ENCODE measurements at places on chromosomes 1 and 21.

- no peak for DNase-seq
Measured at GRCh38 chr21:45818904-45819285, 162.7 kb upstream of the COL6A1 start.

- DNase-seq: no peak
Measured at GRCh38 chr1:85195703-85196102, 5.1 kb downstream of the SYDE2 start.

DNA sequence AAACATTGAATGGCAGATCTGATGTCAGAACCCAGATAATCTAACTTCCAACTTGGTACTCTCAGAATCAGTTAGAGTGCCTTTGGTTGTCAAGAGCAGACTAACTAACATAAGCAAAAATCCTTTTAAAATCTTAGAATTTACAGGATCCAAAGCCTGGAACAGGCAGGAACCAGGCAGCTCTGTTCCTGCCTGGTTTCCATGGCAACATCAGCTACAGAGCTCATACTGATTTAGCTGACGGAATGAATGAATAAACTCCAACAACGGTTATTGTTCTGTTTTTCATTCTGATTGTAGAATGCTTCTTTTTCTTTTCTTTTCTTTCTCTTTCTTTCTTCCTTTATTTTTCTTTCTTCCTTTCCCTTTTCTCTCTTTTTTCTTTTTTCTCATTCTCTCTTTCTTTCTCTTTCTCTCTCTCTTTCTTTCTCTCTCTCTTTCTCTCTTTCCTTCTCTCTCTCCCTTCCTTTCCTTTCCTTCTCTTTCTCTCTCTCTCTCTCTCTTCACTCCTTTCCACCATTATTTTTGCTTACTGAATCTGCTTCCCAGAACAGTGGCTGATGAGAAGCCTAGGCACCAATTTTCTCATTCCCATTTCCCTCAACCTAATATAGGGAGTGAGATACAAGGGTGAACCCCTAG lies 121.6 kb downstream of the RGS7 start:
- no peak for DNase-seq

DNA sequence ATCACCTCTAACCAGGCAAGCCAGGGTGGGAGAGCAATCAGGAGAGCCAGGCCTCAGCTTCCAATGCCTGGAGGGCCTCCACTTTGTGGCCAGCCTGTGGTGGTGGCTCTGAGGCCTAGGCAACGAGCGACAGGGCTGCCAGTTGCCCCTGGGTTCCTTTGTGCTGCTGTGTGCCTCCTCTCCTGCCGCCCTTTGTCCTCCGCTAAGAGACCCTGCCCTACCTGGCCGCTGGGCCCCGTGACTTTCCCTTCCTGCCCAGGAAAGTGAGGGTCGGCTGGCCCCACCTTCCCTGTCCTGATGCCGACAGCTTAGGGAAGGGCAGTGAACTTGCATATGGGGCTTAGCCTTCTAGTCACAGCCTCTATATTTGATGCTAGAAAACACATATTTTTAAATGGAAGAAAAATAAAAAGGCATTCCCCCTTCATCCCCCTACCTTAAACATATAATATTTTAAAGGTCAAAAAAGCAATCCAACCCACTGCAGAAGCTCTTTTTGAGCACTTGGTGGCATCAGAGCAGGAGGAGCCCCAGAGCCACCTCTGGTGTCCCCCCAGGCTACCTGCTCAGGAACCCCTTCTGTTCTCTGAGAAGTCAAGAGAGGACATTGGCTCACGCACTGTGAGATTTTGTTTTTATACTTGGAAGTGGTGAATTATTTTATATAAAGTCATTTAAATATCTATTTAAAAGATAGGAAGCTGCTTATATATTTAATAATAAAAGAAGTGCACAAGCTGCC lies 19.8 kb downstream of the CSF1 start:
- no peak for DNase-seq

DNA sequence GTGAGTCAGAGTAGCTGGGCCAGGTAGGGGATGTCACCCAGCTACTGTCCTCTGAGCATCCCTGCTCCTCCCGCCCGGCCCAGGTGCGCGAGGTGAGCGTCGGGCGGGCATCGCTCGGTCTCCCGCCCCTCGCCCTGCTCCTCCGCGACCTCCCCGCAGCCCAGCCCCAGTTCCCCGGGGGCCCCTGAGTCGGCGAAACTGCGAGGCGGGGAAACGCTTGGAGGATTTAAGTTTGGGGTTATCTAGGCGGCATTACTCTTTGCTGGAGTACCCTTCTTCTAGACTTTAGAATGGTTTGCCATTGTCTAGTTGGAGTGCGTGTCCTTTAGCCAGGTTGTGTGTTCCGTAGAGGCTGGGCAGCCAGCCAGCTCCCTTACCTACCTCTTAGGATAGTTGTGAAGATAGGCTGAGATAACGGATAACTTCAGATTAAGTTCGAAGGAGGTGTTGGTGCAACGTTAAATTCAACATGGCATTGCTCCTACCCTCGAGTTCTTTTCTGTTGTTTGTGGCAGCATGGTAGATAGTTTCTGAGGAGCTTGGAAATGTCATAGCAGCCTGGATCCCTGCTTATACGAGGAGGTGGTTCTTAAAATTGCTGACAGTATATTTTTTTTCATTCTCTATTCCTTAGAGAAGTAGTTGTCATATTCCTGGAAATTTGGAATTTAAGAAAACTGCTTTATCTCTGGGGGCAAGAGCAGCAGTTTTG lies 697 bp downstream of the AGO3 start:
- no peak for DNase-seq

- DNase-seq: no peak
Measured at GRCh38 chr1:115307661-115308060, 30.4 kb downstream of the NGF start.

DNA sequence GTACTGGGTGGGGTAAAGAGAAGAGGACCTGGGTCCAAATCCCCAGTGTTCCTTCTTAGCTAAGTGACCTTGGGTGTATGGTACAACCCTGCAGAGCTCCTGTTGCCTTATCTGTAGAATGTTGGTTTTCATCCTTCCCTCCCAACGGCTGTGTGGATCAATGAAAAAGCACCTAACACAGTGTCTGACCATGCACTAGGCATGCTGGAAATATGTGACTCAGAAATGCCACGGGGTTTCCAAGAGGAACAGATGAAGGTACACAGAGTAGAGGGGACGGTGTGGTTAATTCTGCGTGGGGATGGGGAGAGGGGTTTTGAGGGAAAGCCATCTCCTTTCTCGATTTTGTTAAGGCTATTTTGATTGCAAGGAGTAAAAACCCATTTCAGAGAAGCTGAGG lies 8.6 kb downstream of the NIPAL3 start:
- no peak for DNase-seq

GRCh38 chr1:8740034-8740449 lies 77.4 kb downstream of the RERE start:
- DNase-seq: no peak

GRCh38 chr1:9615316-9616063 lies 26.8 kb downstream of the TMEM201 start:
- DNase-seq: peak; percentile 62

DNA sequence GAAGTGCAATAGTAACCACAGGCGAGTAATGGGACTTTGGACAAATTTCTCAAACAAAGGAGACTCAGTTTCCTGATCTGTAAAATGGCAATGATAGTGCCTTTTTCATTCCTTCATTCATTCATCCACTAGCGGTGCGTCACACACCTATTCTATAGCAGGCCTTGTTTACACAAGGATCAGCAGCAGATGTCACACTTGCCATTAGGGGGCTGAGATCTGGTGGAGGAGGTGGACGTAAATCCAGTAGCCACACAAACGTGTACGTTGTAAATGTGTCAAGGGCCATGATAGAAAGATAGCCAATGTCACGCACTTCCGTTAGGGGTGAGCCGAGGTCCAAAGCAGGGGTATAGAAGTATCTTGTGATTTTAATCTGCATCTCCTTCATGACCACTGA lies 34.2 kb downstream of the SERINC2 start:
- DNase-seq: peak; percentile 55

DNA sequence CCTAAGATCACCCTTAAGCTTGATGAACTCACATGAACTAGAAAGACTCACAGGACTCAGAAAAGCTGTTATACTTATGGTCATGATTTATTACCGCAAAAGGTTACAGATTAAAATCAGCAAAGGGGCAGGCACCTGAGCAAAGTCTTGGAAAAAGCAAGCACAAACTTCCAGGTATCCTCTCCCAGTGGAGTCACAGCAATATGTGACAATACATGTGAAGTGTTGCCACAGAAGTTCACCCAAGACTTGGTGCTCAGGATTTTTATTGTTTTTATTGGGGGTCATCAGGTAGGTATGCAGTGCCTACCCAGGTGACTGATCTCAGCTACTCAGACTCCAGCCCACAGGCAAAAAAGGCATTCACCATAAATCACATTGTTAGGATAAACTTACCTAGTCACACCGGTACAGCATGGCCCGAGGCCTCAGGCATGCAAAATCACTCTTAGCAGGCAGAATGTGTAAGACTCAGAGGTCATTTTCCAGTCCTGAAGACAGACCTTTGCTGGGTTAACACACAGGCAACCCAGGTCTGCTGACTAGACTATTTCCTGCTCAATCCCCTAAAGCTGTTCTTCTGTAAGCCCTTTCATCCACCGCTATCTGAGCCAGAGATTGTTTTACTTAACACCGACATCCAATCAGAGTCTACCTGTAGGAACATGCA lies 55.6 kb downstream of the SSX2IP start:
- DNase-seq: no peak

GRCh38 chr1:44433209-44433608 lies 28.2 kb downstream of the RNF220 start:
- DNase-seq: no peak

DNA sequence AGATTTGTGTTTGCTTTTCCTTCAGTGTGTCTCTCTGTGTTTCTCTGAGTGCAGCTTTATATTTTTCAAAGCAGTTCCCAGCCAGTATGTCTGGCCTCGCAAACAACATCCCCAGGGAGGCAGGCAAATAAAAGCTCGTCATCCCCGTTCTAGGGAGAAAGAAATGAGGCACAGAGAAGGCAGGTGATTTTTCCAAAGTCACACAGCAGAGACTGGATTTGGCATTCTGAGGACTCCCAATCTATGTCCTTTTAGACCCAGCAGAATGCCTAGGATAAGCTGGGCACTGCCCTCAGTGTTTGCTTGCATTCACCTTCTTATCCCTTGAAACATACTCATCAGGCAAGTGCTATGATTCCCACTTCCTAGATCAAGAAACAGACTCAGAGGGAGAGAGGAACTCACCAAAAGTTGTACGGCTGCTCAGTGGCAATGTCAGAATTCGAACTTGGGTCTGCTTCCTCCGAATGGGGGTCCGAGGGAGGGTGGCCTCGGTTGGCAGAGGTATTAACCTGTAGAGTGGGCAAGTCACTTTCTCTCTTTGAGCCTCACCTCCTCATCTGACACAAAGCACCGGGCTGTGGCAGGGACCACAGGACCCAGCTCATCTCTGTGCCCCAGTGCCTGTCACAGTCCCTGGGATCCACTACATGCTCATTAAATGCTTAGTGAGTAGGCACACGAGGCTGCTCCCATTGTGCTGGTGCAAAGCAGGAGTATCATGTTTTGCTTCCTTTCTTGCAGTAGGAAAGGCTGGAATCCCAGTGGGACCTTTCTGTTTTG lies 4.2 kb downstream of the RAP1GAP start:
- DNase-seq: no peak

DNA sequence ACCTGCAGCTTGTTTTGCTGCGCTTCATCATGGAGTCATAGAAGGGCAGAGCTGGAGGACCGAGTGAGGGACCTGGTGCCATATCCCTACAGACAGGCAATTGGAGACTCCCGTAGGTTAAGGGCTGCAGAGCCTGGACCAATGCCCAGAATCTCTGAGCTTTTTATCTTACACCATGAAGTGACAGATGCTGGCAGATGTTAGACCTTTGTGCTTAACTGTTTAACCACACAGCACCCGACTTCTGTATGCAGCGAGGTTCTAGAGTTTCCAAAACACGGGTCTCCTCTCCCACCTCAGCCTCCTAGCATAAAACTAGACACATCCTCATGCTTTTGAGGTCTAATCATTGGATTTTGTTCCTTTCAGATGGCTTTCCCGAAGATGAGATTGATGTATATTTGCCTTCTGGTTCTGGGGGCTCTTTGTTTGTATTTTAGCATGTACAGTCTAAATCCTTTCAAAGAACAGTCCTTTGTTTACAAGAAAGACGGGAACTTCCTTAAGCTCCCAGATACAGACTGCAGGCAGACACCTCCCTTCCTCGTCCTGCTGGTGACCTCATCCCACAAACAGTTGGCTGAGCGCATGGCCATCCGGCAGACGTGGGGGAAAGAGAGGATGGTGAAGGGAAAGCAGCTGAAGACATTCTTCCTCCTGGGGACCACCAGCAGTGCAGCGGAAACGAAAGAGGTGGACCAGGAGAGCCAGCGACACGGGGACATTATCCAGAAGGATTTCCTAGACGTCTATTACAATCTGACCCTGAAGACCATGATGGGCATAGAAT lies 47.6 kb downstream of the B3GALT5 start:
- no peak for DNase-seq

DNA sequence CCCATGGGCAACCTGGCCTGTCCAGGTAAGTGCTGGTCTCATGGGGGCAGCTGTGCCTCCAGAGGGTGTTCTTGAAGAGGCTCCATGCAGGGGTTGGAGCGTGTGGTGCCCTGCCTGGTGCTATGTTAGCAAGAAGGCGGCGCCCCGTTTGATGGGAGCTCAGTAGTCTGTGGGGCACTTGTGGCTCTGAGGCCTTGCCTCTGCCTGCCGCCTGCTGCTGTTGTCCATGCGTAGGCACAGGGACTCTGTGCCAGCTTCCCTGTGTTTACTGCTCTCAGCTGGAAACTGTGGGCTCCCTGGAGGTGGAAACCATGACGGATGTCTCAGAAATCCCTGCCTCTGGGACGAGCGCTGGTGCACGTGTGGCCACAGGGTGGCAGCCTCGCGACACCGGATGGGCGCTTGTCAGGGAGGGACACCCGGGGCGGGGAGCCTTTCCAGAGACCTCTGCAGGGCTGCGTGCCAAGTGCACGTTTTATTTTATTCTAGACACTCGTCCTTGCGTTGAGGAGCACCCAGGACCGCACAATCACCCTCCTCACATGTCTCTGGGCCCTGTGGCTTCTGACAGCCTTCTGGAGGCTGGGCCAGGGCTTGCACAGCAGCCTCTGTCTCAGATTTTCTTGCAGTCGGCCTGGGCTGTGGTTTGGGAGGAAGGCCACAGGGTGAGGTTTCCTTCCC lies 27.1 kb downstream of the SNAP47 start:
- DNase-seq: peak; percentile 98

- no peak for DNase-seq
Measured at GRCh38 chr1:205056956-205057568, 14.1 kb downstream of the CNTN2 start.

DNA sequence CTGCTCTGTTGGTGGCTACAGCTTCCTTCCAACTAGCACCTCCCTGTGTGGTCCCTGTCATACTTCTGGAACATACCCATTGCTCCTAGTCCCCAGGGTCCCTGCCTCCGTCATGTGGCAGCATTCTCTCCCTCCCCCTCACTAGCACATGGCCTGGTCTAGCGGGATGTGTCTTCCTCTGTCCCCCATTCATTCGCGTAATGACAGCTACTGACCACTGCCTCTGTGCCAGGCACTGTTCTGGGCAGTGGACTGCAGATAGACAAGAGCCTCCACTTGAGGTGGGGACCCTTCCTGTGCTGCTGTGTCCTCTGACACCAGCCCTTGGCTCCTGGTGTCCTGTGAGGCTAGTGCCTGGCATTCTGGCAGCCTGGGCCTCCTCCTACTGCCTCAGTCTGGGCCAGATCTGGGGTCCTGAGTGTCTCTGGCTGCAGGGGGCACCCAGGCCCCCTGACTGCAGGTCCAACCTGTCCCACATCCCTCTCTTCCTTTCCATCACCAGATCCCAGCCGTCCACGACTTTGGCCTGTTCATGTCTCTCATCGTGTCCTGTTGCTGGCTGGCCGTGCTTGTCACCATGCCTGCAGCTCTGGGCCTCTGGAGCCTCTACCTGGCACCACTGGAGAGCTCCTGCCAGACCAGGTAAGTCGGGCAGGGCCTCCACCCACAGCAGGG lies 38.1 kb downstream of the DISP3 start:
- DNase-seq: no peak

Data from HEK293T (cell line).